Neural crest cell (in vitro differentiated cells): ENCODE measurements at places on chromosomes 5 and 9.

- no peaks in the 10 kb centered on the region for H3K36me3 ChIP-seq
- H3K27ac ChIP-seq: no peak overlapping the region
- no peak for DNase-seq
- no peak overlapping the region for H3K4me3 ChIP-seq
- H3K4me1 ChIP-seq: peaks cover 6% of the 10 kb centered on the region
These were observed 152.5 kb downstream of the ADAMTS6 start for GRCh38 chr5:65329266-65329665.

DNA sequence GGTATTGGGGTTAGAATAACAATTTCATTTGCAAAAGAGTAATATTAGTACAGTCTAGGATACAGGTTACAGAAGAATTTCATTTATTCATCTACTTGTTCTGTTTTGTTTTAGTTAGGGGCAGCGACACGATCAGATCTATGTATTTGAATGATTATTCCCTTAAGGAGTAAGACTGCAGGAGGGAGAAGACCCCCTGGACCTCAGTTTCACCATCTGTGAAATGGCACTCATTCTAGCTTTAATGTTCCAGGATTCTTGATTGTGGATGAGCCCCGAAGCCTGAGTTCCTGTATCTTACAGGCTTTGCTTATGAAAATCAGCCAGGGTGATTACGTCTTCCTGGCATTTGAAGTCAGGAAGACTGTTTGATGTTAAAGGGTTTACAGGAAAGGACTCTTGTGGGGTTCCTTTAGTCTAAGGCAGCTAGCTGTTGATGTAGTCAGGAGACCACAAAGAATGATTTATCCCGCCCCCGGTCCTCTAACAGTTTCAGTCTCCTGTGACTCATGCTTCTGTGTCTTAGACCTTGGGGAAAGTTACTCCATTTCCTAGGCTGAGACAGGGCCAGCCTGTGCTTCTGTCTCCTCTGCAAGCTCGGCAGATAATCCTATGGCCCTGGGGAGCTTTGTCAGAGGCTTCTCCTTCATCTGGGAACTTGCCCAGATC, 11.5 kb downstream of the SMIM3 start:
- H3K4me1 ChIP-seq: no peaks in the 10 kb centered on the region
- H3K4me3 ChIP-seq: no peak overlapping the region
- no peak for DNase-seq
- peak overlapping the region; percentile 44 for H3K27ac ChIP-seq

DNA sequence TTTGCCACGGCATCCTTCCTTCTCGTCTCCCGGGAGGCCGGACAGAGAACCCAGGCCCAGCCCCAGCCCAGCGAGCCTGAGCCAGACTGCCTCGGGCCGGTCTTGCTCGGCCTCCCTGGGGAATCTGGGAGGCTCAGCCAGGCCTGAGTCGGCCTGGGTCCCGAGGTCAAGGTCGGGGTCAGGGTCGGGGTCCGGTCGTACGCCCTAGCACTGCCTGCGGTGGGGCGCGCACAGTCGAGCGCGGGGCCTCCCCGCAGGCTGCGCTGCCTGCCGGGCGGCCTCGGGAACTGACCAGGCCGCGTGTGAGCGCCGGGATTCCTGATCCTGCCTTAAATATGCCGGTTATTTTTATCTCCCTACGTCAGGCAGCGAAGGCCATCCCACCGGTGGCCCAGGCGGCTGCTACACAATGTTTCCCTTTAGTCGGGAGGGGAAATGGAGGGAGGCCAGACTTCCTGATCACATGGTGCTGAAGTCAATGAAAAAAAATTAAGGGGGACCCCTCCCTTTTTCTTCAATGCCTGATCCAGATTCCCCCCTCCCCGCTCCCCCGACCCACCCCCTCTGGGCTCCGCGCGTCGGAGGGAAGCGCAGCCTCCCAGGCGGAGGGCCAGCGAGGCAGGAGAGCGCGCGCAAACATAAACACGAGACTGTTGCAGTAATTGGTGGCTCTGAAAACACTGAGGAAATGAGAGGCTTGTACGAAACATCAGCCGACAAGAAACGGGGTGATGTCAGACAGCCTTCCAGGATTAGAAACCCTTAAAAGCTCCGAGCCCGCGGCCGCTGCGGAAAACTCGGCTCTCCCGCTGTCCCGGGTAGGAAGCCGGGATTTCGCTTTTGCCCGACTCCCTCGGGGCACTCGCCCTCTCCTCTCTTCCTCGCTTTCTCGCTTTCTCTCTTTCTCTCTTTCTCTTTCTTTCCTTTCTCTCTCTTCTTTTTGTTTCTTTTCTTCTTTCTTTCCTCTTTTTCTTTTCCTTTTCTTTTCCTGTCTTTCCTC, 148.2 kb upstream of the KLF4 start:
- H3K27ac ChIP-seq: peak overlapping the region; percentile 93
- no peaks in the 10 kb centered on the region for H3K36me3 ChIP-seq
- H3K27me3 ChIP-seq: peaks cover 18% of the 10 kb centered on the region
- H3K4me1 ChIP-seq: peaks cover 56% of the 10 kb centered on the region
- peak overlapping the region; percentile 82 for H3K4me3 ChIP-seq

GRCh38 chr5:2141254-2142000, 258.7 kb upstream of the IRX4 start:
- H3K4me1 ChIP-seq: no peaks in the 10 kb centered on the region
- peaks cover 2% of the 10 kb centered on the region for H3K27me3 ChIP-seq
- H3K4me3 ChIP-seq: no peak overlapping the region
- H3K36me3 ChIP-seq: no peaks in the 10 kb centered on the region
- no peak overlapping the region for H3K27ac ChIP-seq
- no peak for DNase-seq

- peaks cover 2% of the 10 kb centered on the region for H3K36me3 ChIP-seq
- no peak for DNase-seq
- H3K4me1 ChIP-seq: no peaks in the 10 kb centered on the region
- H3K27me3 ChIP-seq: no peaks in the 10 kb centered on the region
- H3K4me3 ChIP-seq: no peak overlapping the region
- H3K27ac ChIP-seq: no peak overlapping the region
These were observed 12.6 kb downstream of the TRIM23 start for GRCh38 chr5:65611524-65611923.

GRCh38 chr9:120982836-120983235, 56.2 kb upstream of the TRAF1 start:
- H3K4me3 ChIP-seq: no peak overlapping the region
- DNase-seq: no peak
- peak overlapping the region; percentile 44 for H3K27ac ChIP-seq
- H3K4me1 ChIP-seq: peaks cover 9% of the 10 kb centered on the region
- no peaks in the 10 kb centered on the region for H3K27me3 ChIP-seq
